ENCODE measurements at places on chromosomes 6 and 20.

DNA sequence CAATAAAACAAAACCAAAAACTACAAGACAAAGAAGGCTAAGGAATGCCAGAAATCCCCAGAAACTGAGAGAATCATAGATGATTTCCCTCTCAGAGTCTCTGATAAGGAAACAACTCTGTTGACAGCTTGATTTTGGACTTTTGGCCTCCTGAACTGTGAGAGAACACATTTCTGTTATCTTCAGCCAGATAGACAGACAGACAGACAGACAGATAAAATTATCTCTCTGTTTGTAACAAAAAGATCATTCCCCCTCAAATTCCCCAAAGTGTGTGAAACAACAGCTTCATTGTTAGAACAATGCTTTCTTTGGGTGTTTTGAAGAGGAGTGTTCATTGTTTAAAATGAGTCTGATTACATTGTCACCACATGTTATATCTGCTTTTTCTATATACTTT lies 148.2 kb downstream of the BCKDHB start:
- DNase-seq, result no peak

DNA sequence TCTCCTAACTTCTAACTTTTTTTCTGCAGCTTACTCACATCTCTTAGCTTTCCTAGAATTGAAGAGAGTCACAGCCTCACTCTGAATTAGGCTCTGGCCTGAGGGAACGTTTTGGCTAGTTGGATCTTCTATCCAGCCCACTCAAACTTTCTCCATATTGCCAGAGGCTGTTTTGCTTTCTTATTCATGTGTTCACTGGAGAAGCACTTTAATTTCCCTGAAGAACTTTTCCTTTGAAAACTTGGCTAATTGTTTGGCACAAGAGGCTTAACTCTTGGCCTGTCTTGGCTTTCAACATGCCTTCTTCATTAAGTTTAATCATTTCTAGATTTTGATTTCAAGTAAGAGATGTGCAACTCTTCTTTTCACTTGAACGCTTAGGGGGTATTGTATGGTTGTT lies 138.2 kb upstream of the PLCB4 start:
- DNase-seq, result no peak

DNA sequence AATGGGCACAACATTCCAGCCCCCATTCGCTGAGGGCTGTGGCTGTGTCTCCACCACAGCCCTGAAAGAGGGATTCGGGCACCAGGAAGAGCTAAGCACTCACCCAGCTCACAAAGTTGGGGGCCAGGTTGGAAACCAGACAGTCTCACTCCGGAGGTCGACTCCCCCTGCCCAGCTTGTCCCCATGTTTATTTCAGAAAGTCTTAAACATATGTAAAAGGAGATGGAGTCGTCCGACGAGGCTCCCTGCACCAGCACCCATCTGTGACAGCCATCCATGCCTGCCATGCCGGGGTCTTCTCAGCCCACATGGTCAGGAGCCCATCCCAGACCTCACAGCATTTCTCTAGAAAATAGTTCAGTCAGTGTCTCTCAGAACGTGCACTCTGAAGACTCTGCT lies 63.6 kb upstream of the STX16 start:
- DNase-seq, result no peak

DNA sequence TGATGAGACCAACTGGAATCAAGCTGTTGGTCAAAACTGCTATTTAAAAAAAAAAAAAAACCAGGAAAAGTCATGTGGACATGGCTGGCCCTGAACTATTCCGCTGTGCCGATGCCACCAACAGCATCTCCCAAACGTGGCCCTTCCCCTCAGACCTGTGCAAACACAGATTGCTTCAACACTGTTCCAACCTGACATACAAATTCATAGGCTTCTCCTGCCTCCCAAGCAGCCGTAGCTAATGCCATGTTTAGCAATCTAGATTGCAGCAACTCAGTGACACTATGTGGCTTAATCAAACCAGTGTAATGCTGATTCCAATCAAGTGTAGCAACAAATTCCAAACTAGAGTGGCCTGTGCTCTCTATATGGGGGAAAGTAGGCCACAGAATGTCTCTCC lies 16.2 kb downstream of the PRKN start:
- DNase-seq, result no peak

DNA sequence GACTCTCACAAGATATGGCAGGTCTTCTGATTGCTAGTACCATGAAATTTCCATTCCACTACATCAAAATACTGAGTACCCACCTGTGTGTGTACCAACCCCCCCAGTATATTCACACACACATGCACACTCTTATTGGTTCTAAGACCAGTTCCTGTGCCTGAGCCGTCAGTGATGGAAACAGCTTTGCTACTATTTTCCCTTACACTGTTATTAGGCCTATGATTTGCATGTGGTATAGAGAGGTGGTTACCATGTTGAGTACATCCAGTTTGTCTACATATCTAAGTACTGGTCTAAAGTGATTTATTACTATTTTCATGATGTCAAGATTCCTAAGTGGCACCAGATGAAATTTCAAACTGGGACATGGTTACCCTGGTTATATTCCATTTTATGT lies 459.9 kb downstream of the BCKDHB start:
- DNase-seq, result no peak

DNA sequence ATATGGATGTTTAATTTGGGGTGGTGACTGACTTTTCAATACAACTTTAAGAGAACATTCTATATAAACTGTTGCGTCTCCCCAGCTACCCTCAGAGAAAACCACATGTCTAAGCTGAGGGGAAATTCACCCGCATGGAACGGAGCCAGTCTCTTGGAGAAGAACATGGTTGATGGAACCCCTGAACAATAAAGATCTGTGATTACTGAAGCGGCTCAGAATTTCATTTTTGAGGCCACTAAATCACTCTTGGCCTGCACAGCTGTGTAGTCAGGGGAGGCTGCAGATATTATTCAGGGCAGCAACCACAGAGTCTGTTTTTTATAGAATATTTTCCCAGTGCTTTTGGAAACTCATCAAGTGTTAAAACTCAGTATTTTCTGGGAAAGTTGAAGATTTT lies 73.8 kb downstream of the EYA4 start:
- DNase-seq, result no peak

GRCh38 chr6:148027201-148027600 lies 315.4 kb upstream of the SASH1 start:
- no peak for DNase-seq

DNA sequence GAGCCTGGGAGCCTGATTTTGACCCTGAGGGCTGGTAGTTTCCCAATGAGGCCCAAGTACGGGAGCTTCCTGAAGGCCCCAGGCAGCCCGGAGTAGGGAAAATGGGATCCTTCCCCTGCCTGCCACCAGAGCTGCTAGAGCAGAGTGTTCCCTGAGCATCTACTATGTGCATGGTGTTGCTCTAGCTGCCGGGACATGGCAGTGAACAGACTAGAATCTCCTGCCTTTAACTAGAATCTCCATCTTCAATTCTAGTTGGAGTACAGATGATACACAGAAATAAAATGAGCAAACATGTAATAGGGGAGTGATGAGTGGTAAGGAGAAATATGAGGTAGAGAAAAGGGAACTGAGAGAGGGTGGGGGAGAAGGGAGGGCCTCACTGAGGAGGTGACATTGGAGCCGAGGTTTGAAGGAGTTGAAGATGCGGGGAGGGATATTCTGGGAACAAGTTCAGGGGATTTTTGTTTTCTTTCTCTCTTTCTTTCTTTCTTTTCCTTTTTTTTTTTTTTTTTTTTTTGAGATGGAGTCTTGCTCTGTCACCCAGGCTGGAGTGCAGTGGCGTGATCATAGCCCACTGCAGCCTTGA lies 18.5 kb downstream of the VSTM2L start:
- DNase-seq, result no peak

Data from stimulated activated CD4-positive, alpha-beta T cell treated with anti-CD3 and anti-CD28 coated beads, Interleukin-15, amount 100 ng/mL, for 1 hour (primary cell).